Peyer's patch (tissue), 4 donors: ENCODE measurements at places on chromosomes 7 and 10. TPM values are rescaled to one million over a fixed set of nuclear protein-coding genes. Genes with fewer than 3 reads are reported as not detected.

Gene SMKR1
- total RNA-seq = not detected

Gene CHAT
- not detected for total RNA-seq

GRCh38 chr7:146736446-146737190, 620.0 kb downstream of the CNTNAP2 start:
- DNase-seq = no peak

DNA sequence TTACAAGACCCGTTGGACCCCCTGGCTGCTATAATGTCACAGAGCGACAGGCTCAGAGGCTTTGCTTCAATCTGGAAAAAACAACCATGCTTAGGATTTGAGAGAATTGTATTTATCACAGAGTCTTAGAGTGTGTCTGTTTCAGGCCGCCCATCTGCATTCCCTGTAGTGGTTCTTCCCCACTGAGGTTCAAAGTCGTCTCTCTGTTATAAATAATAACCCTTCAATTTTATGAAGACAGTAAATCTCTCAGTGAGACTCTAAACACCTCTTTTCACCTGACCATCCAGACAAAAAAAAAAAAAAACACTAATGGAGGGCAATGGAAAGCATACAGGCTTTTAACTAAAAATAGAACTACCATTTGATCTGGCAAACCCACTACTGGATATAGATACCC, 565.4 kb upstream of the AUTS2 start:
- DNase-seq = no peak

DNA sequence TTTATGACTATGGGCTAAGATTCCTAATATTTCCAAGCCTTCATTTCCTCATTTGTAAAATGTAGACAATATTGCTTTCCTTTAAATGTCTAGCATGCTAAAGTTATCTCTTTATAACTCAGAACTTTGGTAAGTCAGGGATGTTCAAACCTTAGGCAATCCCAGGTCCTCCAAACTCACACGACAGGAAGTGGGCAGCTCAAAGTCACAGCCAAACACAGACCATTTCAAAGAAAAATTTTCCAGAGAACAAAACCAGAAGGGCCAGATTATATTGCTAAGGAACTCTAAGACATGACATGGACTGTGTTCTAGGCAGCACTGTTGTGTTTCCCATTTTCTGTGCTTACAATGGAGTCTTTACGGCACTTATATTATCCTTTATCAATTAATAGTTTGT, 87.8 kb upstream of the DYNC1I1 start:
- DNase-seq = no peak

DNA sequence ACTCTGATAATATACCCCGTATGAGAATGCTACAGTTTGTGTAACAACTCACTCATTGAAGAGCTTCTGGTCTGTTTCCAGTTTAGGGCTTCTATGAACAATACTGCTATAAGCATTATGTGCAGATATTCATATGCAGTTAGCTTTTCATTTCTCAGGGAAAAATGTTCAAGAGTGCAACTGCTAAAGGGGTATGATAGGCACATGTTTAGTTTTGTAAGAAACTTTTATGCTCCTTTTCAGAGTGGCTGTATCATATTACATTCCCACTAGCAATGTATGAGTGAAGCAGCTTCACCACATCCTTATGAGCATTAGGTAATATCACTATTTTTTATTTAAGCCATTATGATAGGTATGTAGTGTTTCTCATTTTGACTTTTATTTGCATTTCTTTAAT, 182.6 kb upstream of the CXCL12 start:
- DNase-seq = no peak
